ENCODE measurements at places on chromosomes 3 and 15.

GRCh38 chr15:76342058-76342381, 5.4 kb downstream of the ISL2 start:
- no peak for DNase-seq

DNA sequence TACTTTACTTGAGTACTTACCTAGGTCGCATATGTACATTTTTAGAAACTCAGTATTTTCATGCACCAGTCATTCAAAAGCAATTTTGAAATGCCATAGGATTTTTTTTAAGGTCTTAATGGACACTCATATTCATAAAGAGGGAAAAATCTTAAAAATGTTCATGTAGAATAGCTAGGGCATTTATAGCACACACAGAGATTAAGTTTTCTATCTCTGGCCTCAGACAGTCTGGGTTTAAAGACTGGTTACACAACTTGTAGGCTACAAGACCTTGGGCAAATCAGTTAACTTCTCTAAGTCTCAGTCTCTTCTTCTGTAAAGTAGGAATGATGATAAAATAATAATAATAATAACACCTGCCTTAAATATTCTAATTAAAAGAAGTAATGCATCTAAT, 48.5 kb upstream of the UBP1 start:
- DNase-seq, result no peak

DNA sequence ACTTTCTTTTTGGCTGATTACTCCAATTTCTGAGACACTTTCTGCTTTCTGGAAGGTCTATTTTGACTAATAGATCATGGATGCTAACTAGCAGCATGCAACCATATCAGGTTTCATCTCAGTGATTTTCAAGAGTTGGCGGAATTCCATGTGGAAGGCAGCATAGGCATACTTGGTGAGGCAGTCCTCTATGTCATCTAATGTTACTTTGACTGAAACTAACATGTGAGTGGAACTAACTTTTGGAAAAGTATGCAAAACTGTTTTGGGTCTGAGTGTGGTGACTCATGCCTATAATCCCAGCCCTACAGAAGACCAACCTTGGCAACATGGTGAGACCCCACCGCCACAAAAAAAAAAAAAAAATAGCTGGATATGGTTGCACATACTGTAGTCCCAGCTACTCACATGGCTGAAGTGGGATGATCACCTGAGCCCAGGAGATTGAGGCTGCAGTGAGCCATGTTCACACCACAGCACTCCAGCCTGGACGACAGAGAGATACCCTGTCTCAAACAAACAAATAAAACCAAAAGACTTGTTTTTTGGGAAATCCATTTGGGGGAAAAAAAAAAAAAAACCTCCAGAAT, 1033.7 kb downstream of the ROBO1 start:
- no peak for DNase-seq

DNA sequence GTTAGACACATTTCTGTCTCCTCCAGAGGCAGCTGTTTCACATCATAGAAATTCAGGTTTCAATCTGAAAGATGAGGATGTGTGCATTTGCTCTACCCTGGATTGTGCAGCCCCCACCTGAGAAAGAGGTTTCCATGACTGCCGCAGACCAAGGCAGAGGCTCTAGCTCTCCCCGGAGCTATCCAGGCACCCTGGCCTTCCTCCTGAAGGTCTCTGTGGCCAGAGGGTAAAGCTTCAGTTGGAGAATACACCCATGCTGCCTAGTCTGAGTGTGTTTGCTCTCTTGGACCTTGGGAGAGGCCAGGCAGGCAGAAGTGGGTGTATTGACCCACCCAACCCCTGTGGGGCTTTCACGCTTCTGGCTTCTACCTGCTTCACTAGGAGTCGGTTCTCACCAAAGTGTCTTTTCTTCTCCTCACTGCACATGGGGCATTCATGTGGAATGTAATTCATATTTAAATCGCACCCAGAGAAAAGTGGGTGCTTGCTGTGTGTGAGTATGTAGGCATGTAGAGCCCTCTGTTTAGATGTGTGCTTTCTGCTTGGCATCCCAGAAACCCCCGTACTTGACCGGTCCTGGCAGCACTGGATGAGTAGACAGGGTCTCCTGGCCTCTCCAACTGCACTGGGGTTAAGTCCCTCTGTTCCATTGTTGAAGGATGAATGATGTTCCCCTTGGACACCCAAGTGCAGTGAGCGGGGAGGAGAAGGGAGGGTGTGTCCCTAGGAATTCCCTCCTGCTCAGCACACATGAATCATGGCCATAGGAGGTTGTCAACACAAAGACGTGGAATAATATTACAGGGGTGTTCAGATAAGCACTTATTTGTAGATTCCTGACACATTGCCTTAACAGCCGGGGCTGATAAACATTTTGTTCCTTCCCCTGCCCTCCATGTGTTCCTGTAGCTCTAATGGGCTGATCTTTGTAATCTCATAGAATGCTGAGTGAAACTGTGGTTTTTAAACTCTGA, 20.3 kb upstream of the RAB6B start:
- no peak for DNase-seq

DNA sequence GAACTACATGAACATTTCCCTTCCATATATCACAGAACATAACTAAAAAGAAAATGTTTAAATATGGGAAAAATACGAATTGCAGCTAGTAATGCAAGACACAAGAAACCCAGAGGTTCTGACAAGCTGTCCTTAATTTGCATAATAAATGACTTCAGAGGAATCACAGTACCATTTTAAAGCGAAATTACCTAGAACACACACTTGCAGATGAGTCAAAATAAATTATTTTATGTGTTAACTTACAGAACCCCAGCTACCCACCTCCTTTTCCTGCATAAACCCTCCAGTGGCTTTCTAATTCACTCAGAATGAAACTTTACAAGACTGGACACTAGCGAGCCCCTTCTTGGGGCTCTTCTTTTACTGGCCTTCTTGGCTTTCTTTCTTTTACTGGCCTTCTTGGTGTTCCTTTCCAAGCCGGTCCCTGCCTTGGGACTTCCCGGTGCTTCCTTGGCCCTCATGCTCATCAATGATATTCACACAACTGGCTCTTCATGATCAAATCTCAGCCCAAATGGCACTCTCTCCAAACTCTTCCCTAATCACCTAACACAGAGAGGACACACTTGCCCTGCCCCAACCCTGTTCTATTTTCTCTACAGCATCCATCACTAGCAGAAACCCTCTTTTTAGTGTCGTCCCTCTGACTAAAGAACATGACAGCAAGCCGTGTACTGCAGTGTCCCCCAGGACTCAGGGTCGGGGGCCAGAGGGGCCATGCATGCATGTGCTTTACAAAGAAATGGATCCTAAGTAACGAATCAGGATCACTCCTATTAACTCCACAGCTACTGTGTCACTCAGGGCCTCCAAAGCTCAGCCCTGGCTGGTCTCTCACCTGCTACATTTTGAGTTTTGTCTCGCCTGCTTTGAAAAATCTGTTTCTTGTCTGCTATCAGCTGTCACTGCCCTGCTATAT, 4.8 kb downstream of the CHSY1 start:
- DNase-seq, result no peak
